ENCODE measurements at places on chromosomes 11 and 22.

- no peaks in the 10 kb centered on the region for H3K4me1 ChIP-seq
- no peak overlapping the region for H3K27ac ChIP-seq
- H3K36me3 ChIP-seq, result no peaks in the 10 kb centered on the region
- no peak for DNase-seq
These were observed 71.4 kb downstream of the GAB4 start for GRCh38 chr22:16936625-16937024.

DNA sequence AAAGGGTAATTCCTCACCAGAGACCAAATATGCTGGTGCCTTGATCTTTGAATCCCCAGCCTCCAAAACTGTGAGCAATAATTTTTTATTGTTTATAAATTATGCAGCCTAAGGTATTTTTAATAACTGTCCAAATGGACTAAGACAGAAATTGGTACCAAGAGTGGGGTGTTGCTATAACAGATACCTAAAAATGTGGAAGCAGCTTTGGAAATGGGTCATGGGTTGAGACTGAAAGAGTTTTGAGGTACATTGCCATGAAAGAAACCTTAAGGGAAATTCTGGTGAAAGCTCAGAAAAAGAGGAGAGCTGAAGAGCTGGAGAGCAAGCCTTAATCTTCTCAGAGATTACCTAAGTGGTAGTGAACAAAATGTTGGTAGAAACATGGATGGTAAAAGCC, 378.2 kb downstream of the NXPE2 start:
- no peak for DNase-seq
- no peak overlapping the region for H3K4me3 ChIP-seq
- no peaks in the 10 kb centered on the region for H3K27me3 ChIP-seq
- no peaks in the 10 kb centered on the region for H3K36me3 ChIP-seq
- peaks cover 9% of the 10 kb centered on the region for H3K4me1 ChIP-seq
- H3K27ac ChIP-seq, result no peak overlapping the region

DNA sequence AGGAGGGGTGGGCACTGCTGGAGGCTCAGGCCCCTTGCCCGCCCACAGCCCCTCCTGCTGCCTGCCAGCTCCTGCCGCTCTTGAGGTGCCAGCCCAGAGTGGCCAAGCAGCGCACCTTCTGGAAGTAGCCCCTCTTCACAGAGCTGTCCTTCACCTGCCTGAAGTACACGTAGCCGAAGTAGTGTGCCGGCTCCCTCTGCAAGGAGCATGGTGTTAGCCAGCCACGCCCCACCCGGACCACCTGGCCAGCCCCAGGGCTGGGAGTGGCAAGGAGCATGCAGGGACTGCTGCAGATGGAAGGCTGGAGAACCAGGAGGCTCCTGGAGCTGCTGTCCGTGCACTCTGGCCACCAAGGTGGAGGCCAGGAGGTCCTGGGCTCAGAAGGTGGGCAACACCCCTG, 9.6 kb downstream of the DENND6B start:
- H3K27ac ChIP-seq, result no peak overlapping the region
- no peak for DNase-seq
- peaks cover 10% of the 10 kb centered on the region for H3K4me1 ChIP-seq
- no peaks in the 10 kb centered on the region for H3K27me3 ChIP-seq
- H3K4me3 ChIP-seq, result no peak overlapping the region

- H3K27me3 ChIP-seq, result no peaks in the 10 kb centered on the region
- H3K27ac ChIP-seq, result no peak overlapping the region
- H3K4me1 ChIP-seq, result no peaks in the 10 kb centered on the region
- H3K4me3 ChIP-seq, result no peak overlapping the region
- no peak for DNase-seq
- H3K36me3 ChIP-seq, result peaks cover 51% of the 10 kb centered on the region
These were observed 21.0 kb upstream of the FNBP4 start for GRCh38 chr11:47788181-47788580.

DNA sequence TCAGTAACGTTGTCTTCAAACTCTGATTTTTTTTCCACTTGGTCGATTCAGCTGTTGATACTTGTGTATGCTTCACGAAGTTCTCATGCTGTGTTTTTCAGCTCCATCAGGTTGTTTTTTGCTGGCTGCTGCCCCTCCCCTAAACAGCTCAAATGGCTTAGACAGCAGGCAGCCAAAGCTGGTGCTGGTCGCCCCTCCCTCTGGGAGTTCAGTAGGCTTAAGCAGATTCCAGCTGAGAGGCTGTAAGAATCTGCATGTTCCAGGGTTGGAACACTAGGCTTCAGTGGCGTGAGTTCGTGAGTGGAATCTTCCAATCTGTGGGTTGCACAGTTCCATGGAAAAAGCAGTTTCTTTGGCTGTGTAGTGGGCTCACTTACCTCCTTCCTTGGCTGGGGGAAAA, 10.3 kb upstream of the FIBIN start:
- H3K36me3 ChIP-seq, result no peaks in the 10 kb centered on the region
- H3K4me3 ChIP-seq, result no peak overlapping the region
